ENCODE measurements at places on chromosomes 1 and 21.

DNA sequence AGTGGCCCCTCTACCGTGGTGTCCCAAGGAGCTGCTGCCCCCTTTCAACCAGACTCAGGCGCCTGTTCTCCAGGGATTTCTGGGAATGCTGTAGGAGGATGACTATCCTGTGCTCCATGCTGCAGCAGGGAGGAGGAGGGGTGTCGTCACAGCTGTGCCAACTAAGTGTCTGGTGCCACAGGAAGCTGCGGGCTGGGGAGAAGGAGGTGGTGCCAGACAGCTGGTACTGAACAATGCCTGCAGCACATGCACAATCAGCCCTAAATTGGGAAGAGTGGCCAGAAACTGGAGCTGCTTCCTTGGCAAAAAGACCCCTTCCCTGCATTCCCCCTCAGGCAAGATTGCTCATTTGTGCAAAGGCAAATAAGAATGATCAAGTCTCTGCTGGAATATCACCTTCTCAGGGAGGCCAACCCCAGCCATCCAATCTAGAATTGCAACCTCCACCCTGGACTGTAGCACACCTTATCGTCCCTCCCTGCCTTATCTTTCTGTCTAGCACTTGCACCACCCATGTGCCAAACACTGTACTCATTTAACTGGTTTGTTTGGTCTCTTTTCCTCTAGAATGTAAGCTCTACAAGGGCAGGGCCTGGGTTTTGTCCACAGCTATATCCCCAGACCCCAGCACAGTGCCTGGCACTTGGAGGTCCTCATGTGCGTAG lies 33.3 kb downstream of the LAMB3 start:
- no peak for DNase-seq

GRCh38 chr21:40792691-40793456 lies 54.1 kb downstream of the DSCAM start:
- DNase-seq, result no peak

GRCh38 chr1:185158800-185159199 lies 1.8 kb downstream of the SWT1 start:
- no peak for DNase-seq

DNA sequence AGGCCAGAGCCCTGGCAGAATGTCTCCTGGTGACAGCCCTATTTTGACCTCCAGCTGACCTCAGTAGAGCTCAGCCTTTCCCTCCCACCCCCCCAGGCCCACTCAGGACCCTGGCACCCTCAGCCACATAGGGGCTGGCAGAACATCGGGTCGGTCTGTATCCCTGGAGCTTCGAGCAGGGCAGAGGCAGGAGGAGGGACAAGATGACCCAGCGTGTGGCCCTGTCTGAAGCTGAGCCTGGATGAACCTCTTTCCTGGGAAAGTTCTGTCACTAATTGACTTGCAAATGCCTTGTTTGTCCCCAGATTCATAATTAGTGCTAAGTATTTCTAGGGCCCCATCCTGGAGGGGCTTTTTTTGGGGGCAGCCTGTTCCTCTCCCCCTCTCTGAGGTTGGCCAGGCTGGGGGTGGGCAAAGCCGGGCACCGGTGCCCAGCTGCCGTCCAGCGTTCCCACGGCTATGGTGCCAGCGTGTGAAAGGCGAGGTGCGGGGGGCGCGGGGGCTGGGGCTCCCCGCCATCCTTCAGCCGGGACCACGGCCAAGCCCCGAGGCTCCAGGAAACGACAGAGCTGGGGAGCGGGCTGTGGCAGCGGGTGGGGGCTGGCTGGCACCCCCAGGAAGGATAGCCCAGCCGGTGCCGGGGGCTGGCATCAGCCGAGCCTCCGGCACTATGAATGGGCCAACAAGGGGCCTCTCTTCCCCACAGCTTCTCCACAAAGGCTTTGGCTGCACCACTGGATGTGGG lies 31.4 kb downstream of the RHBG start:
- DNase-seq, result no peak

DNA sequence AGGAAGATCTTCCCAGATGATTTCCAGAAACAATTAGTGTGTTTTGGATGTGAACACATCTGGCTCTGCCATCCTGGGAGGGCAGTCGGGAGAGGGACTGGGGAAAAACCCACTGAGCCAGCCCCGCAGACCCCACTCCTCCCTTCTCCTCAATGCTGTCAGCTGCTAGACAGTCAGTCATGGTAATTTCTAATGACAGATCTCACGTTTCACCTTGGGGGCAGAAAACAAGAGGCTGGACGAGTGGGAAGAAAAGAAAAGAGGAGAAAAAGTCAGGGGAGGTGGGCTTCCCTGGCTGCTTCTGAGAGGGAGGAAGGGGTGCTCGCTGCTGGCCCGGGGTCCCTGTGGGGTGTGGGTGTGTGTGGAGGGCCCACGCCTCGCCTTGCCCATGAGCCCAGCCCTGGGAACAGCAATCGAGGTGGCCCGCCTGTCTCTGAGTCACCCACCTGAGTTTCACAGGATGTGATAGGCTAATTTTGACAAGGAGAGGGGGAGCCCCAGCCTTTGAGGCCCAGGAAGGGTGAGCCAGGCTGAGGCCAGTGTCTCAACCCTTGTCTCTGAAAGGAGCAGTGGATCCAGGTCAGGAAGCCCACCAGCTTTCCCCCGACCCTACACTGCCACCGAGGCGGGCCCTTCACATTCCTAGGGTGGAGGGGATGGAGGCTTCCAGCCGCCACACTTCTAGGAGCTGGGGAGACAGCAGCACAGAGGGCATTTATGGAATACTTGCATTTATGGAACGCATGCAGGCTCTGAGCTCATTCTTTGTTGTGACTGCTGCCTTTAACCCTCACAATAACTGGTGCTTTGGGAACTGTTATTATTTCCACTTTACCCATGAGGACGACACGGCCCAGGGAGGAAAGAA lies 49.1 kb upstream of the IFNLR1 start:
- no peak for DNase-seq

DNA sequence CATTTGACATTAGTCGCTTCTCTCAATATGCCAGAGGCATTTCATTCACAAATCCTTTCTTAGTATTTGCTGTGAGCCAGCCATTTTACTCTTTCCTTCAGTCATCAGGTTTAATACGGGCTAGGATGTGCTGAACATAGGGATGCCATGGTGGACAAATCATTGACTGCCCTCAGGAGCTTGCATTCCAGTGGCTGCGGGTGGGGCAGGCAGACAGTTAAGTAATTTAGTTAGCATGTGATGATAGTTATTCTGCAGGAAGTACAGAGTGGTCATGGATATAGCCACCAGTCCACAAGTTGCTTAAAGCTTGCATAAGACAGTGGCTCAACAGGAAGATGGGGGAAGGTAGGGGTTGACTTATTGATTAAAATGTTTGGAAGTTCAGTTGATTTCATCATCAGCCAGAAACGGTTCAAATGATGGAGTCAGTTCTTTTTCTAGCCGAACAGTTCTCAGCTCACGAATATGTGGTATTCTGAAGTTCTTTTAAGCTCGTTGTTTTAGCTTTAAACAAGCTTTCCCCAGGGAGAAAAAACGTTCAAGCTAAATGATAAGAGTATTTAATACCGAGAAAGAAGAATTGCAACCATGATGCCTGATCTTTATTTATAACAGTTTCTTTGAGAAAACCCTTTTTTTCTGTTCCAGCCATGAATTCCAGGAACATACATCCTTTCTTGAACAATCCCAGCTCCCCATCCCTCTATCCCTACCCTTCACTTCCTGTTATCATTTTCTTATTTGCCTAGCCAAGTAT lies 1.4 kb downstream of the SLC22A15 start:
- DNase-seq, result peak; percentile 98

GRCh38 chr1:7975212-7975865 lies 13.8 kb downstream of the PARK7 start:
- DNase-seq, result peak; percentile 25

DNA sequence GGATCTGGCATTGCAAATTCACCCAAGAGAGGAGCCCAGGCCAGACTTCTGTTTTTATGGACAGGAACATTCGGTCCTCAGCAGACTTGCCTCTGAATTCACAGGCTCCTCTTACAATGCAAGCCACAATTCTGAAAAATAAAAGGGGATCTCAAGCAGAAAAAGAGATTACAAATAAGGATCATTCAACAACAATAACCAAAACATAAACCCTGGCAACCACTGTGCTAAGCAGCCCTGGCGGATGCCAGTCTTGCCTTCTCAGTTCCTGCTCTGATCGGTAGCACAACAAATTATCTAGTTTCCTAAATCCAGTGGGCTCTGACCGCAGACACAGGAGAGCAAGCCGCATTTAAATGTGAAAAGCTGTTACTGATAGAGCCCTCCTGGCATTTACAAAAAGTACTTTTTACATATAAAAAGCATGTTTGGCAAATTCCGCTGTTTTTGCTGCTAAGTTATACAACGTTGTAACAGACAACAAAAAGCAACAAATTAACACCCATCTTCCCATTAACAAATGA lies 123.4 kb upstream of the FOXD3 start:
- DNase-seq, result no peak

GRCh38 chr1:27076803-27077202 lies 64.2 kb upstream of the TENT5B start:
- DNase-seq, result no peak

DNA sequence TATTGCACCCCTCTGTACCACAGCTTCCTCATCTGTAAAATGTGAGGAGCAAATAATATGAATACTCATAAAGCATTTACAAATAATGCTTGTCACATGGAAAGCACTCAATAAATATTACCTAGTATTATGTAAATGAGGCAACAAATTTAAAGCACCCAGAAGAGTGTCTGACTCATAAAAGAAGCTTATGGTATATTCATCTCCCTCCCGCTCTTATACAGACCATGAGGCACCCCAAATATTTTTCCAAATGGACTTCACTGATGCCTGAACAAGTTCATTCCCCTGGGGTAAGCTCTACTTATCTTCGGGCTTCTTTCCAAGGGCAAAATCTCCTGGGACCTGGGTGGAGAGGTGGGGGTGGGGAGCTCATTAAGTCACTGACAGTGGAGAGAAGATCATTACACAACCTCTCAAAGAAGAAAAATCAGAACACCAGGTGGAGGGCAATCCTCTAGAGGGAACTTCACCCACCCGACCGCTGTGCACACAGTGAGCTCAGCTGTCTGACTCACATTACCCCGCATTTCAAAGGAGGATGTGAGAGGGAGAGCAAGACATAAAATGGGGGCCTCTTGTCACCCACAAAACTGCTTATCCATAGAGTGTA lies 166.2 kb downstream of the ASTN1 start:
- DNase-seq, result no peak

DNA sequence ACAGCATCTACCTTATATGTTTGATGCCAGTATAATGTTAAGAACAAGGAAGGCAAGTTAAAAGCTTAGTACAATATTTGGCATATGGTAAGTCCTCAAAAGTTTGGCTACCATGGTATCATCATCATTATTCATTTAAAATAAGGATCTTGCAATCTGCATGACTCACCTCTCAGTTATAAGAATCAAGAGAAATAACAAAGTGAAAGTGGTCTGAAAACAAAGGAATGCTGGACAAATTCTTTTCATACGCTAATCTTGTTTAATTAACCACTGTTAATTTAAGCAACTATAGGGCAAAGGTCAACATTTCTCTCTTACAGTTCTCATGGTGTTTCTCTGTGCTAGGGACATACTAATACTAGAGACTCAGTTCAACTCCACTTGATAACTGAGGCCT lies 13.0 kb upstream of the CLDN19 start:
- DNase-seq, result no peak

DNA sequence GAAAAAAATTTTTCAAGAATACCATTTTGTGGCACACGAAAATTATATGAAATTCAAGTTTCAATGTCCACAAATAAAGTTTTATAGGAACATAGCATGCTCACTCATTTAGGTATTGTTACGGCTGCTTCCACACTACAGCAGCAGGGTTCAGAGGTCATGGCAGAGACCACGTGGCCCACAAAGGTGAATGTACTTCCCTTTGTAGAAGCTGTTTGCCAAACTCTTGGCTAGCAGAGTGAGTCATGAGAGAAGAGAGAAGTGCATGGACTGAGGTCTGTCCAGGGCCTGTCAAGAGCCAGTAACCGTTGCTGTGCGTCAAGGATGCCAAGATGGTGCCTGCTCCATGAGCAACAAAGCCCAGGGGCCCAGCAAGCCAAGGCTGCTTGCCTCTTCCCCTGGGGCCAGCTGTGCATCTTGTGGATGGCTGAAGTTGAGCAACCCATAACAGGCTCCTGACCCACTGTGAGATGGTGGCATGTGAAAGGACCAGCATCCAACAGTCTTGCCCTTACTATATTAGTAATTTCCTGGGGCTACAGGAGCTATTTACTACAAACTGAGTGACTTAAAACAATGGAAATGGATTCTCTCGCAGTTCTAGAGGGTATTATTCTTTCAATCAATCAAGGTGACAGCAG lies 64.8 kb upstream of the ATP5PO start:
- DNase-seq, result peak; percentile 88

- DNase-seq, result peak; percentile 86
Observed at GRCh38 chr1:212491454-212491853, 58.7 kb downstream of the NENF start.

- DNase-seq, result no peak
Observed at GRCh38 chr1:50493710-50494109, 70.5 kb upstream of the DMRTA2 start.

DNA sequence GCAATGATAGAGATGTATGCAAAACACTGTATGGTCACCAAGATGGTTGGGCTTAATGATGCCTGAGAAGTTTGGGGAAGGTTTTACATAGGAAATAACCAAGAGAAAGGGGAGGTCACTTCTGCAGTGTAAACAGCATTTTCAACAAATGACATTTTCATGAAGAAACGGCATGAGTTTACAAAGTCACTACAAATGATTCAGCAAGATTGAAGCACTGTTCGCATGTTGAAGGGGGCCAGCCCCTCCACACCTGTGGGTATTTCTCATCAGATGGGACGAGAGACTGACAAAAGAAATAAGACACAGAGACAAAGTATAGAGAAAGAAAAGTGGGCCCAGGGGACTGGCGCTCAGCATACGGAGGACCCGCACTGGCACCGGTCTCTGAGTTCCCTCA lies 234.1 kb upstream of the POGK start:
- DNase-seq, result no peak

- no peak for DNase-seq
Observed at GRCh38 chr21:39663742-39664492, 51.2 kb downstream of the B3GALT5 start.

GRCh38 chr1:210698661-210699060 lies 370.0 kb downstream of the HHAT start:
- DNase-seq, result no peak

DNA sequence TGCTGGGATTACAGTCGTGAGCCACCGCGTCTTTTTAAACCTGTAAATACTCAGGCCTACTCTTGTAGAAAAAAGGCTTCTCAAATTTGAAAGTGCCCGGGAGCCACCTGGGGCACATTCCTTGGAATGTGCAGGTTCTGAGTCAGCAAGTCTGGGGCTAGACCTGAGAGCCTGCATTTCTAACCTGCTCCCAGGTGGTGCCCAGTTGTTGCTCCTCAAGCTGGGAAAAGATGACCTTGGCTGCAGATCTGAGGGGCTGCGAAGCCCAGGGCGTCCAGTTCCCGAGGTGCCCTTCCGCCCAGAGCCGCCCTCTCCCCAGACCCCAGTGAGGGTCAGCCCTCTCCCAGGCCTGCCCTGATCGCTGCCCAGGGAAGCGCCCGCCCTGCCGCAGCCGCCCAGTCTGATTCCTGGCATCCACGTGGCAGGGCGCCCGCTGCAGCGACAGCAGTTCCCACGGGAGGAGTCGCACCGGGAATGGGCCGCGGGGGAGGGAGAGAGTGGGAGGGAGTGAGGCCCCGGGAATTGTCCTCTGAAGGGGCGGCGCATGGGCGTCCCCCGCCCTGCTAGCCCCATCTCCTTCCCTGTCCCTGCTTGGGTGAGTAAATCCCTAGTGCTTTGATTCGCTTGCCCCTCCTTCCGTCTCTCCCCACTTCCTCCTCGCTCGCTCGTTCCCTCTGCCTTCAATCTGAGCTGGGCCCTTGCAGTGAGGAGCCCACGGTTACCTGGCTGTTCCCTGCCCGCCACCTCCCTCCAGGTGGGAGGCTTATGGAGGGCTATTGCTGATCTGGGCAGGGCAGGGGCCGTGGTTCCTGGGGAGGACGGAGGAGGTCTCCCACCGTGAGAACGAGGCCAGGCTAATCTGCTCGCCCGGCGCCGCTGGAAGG lies 18.8 kb upstream of the TENT5B start:
- peak; percentile 12 for DNase-seq
